NCI-H82 (cell line): ENCODE measurements at places on chromosomes 4 and X.

- DNase-seq, result no peak
These were observed 949.6 kb upstream of the PRKX start for GRCh38 chrX:4663085-4663484.

DNA sequence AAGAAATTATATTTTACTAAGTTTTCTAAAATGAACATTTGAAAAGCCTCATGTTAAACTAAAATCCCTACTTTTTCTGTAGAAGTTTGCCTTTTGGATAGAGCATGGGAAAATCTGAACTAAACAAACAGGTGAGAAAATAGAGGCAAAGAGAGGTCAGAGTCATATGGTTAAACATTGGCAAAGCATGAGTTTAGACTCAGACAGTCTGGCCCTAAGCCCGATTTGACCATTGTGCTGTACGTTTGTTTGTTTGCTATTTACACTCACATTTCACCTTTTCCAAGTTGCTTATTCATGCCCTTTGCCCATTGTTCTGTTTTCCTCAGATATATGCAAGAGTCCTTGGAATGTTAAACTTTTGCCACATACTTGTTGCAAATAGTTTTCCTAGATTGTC lies 85.4 kb downstream of the TIGD2 start:
- no peak for DNase-seq

DNA sequence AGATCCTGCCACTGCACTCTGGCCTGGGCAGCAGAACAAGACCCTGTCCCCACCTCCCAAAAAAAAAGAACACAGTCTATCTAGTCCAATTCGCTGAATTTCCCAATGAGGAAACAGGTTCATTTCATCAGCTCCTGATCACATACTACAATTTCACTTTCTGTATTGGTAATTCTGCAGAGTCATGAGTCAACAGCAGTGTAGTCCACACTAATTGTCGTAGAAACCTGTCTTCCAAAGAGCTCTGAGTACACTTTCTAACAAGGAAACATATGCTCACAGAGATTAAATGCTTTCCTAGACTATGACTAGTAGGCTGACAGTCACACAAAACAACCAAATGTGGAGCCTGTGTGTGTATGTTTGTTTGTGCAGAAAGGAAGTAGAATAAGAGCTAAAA lies 91.9 kb downstream of the GPC4 start:
- DNase-seq, result no peak

GRCh38 chrX:21738210-21738949 lies 19.5 kb downstream of the SMPX start:
- DNase-seq, result peak; percentile 96

DNA sequence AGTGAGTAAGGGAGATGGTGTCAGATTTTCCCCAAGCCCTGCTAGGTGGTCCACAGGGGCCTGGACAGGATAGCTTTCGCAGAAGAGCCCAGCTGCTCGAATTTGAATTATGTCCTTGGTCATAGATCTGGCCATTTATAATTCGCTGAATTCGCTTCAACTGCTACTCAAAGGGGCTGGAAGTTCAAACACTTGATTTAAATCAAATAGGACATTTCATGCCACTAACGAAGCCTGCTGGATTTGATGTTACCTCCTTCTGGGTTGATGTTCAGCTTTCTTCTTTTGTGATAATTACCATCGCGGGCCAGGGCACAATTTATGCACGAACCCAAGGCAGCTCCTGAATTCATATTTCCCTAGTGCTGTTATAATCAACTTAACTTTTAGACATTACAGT lies 67.0 kb downstream of the CLCN4 start:
- no peak for DNase-seq
